NCI-H187 (cell line): ENCODE measurements at places on chromosomes 7 and 10.

GRCh38 chr10:127306479-127306878, 110.1 kb upstream of the INSYN2A start:
- no peak for DNase-seq

- DNase-seq, result no peak
Observed at GRCh38 chr7:138036135-138036534, 34.2 kb upstream of the CREB3L2 start.

- DNase-seq, result no peak
Observed at GRCh38 chr10:52965509-52965908, 192.9 kb upstream of the MBL2 start.

GRCh38 chr7:107661081-107661864, 645 bp downstream of the SLC26A4 start:
- DNase-seq, result peak; percentile 13

GRCh38 chr7:111436608-111437007, 125.7 kb downstream of the IMMP2L start:
- DNase-seq, result no peak

GRCh38 chr10:77328272-77328816, 309.3 kb downstream of the KCNMA1 start:
- no peak for DNase-seq

- no peak for DNase-seq
Observed at GRCh38 chr10:12489357-12489756, 140.0 kb downstream of the CAMK1D start.

- DNase-seq, result peak; percentile 91
Observed at GRCh38 chr7:26409661-26410547, 118.2 kb downstream of the SNX10 start.

- no peak for DNase-seq
Observed at GRCh38 chr10:124649214-124649613, 95.0 kb downstream of the FAM53B start.

DNA sequence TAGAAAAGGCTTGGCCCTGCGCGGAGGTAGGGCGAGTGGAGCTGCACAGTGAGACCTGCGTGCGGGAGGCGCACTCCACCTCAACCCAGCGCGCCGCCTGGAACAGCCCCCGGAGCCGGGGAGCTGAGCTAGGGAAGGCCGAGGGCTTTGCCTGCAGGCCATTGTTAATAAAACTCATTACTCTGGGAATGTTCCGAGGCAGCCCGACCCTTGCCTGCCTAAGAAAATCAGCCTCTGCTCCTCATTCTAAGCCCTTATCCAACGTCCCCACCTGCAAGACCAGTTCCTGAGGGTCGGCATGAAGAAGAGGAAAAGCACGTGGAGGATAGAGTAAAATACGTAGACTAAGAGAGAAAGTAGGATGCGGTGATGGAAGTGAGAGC, 55.3 kb downstream of the C7orf25 start:
- no peak for DNase-seq

- DNase-seq, result no peak
Observed at GRCh38 chr7:111918461-111918860, 287.7 kb downstream of the DOCK4 start.
